ENCODE measurements at places on chromosomes 11 and 22.

DNA sequence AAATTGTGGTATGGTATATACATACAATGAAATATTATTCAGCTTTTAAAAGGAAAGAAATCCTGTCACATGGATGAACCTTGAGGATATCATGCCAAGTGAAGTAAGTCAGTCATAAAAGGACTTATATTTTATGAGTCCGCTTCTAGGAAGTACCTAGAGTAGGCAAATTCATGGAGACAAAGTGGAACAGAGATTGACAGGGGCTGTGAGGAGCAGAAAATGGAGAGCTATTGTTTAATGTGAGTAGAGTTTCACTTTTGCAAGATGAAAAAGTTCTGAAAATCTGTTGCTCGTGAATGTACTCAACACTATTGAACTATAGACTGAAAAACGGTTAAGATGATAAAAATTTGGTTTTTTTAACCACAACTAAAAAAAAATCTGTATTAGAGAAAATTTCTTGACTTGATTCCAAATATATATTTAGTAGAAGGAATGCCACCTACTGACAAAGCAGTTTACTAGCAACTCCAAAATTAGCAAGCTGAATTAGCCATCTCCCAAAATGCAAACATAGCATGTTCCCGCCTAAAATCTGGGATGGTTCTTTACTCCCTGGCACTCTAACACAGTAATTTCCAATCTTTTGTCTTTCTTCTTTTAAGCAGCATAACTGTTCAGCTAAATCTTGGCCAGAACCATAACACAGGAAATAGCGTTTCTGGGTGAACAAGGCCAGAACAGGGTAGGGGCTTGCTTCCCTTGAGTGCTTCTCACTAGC, 1.5 kb downstream of the UFD1 start:
- no peak for DNase-seq

GRCh38 chr11:75195167-75195962, 44.5 kb downstream of the SLCO2B1 start:
- DNase-seq = no peak

- no peak for DNase-seq
Measured at GRCh38 chr22:37335806-37336199, 53.5 kb downstream of the CYTH4 start.

GRCh38 chr11:113562981-113563461, 87.8 kb upstream of the DRD2 start:
- no peak for DNase-seq

DNA sequence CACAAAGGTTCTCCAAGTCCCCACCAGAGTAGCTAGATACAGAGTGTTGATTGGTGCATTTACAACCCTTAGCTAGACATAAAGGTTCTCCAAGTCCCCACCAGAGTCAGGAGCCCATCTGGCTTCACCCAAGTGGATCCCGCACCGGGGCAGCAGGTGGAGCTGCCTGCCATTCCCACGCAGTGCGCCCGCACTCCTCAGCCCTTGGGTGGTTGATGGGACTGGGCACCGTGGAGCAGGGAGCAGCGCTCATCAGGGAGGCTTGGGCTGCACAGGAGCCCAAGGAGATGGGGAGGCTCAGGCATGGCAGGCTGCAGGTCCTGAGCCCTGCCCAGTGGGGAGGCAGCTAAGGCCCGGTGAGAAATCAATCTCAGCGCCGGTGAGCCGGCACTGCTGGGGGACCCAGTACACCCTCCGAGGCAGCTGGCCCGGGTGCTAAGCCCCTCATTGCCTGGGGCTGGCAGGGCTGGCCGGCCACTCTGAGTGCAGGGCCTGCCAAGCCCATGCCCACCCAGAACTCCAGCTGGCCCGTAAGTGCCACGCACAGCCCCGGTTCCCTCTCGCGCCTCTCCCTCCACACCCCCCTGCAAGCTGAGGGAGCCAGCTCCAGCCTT, 404.1 kb downstream of the METTL15 start:
- DNase-seq = no peak

- DNase-seq = no peak
Measured at GRCh38 chr11:130359419-130359818, 44.7 kb upstream of the ZBTB44 start.

GRCh38 chr11:73012121-73012863, 129.8 kb downstream of the FCHSD2 start:
- peak; percentile 14 for DNase-seq

GRCh38 chr22:22547692-22548300, 11.3 kb downstream of the PRAME start:
- DNase-seq = no peak

DNA sequence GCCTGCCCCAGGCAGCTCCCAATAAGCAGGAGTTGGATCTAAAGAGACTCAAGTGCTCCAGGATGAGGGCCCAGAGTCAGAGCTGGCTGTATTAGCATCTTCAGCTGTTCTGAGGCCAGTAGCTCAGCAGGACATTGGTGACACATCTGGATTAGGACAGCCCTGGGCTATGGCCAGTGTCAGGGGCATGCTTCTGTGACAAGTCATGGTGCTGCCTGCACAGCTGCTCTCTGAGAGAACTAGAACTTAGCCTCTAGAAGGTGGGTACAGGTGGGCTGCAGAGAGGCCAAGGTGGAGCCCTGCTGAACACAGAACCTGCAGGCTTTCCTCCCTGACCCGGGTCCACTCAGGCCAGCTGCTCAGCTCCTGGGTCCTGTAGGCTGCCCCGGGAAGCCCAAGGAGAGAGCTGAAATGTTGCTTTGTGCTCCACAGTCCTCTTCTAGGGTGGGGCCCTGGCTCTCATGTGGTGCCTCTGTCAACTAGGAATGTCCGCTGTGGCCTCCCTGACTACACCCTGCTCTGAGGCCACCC, 426.9 kb downstream of the SOX6 start:
- DNase-seq = no peak

GRCh38 chr11:27913650-27914049, 194.3 kb downstream of the KIF18A start:
- peak; percentile 59 for DNase-seq

- DNase-seq = no peak
Measured at GRCh38 chr11:124837491-124837856, 27.8 kb upstream of the ROBO3 start.

DNA sequence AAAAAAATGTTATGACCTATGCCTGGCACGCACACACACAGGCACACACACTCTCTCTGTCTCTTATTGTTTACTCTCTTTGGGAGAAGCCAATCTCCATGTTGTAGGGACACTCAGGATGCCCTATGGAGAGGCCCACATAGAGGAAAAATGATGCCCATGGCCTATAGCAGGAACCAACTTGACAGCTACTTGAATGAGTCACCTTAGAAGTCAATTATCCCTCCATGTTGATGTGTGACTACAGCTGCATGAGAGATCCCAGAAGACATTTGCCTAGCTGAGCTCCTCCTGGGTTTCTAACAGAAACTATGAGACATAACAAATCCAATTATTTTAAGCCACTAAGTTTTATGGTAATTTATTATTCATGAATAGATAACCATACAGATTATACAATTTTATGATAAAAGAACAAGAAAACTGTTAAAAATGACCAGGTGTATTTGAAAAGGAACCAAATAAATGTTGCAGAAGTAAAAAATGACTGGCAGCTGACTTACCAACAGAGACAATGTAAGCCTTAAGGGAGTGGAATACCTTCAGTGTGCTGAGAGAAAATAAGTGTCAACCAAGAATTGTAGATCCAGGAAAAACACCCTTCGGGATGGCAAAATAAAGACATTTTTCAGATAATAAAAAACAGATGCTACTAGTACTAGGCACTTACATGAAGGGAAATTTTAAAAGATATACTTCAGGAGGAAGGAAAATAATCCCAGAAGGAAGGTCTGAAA, 403.7 kb upstream of the SYN3 start:
- no peak for DNase-seq

- no peak for DNase-seq
Measured at GRCh38 chr11:110165039-110165925, 72.1 kb downstream of the ZC3H12C start.

DNA sequence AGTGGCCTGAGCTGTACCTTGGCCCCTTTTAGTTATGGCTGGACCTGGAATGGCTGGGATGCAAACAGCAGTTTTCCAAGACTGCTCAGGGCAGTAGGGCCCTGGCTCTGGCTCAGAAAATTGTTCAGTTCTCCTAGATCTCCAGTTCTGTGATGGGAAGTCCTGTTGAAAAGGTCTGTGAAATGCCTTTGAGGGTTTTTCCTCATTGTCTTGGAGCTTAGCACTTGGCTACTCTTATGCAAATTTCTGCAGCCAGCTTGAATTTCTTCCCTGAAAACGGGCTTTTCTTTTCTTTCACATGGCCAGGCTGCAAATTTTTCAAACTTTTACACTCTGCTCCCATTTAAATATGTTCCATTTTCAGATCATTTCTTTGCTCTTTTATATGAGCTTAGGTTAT, 33.2 kb downstream of the OR4A15 start:
- DNase-seq = no peak
